Activated B cell treated with CpG ODN at 0.5 μM for 24 hours (primary cell): ENCODE measurements at places on chromosomes 16 and 17. TPM values are rescaled to one million over a fixed set of nuclear protein-coding genes. Genes with fewer than 3 reads are reported as not detected.

Gene MARF1
- total RNA-seq = 160 and 186 TPM in 2 replicates

Gene PRKCB
- total RNA-seq = 122 and 146 TPM in 2 replicates

Gene PHOSPHO1
- total RNA-seq = 0.59 TPM in 1 of 2 replicates, not detected in the other

Gene GUCY2D
- not detected in 2 replicates for total RNA-seq

Gene TBC1D3
- total RNA-seq = 1.8 and 4.2 TPM in 2 replicates

Gene CDRT15
- not detected in 2 replicates for total RNA-seq

Gene NECAB2
- not detected in 2 replicates for total RNA-seq

Gene SEPHS2
- total RNA-seq = 79.1 and 80.0 TPM in 2 replicates

Gene DUS2
- 54.2 and 62.0 TPM in 2 replicates for total RNA-seq

Gene CLEC18C
- 0.31 and 0.46 TPM in 2 replicates for total RNA-seq

Gene CFAP119
- total RNA-seq = 6.2 and 8.8 TPM in 2 replicates
